ENCODE measurements at places on chromosomes 5 and 9. TPM values are rescaled to one million over a fixed set of nuclear protein-coding genes. Genes with fewer than 3 reads are reported as not detected.

Gene PRDM9
- total RNA-seq, result not detected

Gene GDF9
- total RNA-seq, result 0.28 TPM

Gene TTLL11
- 3.4 TPM for total RNA-seq

Gene GPBP1
- 62.3 TPM for total RNA-seq

Gene MTAP
- 33.5 TPM for total RNA-seq

Gene TPPP
- total RNA-seq, result 0.19 TPM

Gene ZBED3
- 0.28 TPM for total RNA-seq

Gene PPP3R2
- not detected for total RNA-seq

Gene ANKRD20A1
- total RNA-seq, result under 0.01 TPM
